Peyer's patch (tissue), 4 donors: ENCODE measurements at places on chromosomes 1 and 21. TPM values are rescaled to one million over a fixed set of nuclear protein-coding genes. Genes with fewer than 3 reads are reported as not detected.

GRCh38 chr1:117565745-117566455 lies 39.9 kb upstream of the TENT5C start:
- no peak for DNase-seq

GRCh38 chr21:35737449-35737848 lies 322.9 kb downstream of the SETD4 start:
- DNase-seq = no peak

DNA sequence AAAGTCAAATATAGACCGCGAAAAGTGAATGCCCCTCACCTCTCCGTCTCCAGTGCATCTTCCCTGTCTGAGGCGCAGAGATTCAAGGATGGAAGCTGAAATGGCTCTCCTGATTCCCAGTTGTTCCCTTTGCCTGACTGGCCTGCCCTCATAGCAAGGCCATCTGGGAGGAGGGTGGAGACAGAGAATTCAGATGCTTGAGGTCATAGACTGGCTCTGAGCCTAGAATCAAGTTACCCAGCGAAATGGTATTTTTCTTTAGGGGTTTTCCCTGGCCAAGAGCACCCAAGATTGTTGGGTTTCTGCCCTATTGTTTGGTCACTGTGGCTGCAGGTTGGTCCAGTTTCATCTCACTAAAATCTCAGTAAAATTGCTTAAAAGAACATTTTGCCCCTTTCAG lies 7.2 kb downstream of the METTL13 start:
- DNase-seq = no peak

Gene ESRRG
- 22.6 TPM for total RNA-seq

Gene GBP4
- 11.6 TPM for total RNA-seq

Gene BARHL2
- total RNA-seq = not detected

Gene CDA
- total RNA-seq = 33.9 TPM
